ENCODE measurements at places on chromosomes 12 and 14.
A peak's percentile ranks its signal among the peaks of the same experiment; 100 is the strongest.

GRCh38 chr14:92846162-92846897, 52.2 kb downstream of the GOLGA5 start:
- no peak overlapping the region for H3K27ac ChIP-seq
- no peak overlapping the region for H3K4me3 ChIP-seq
- no peaks in the 10 kb centered on the region for H3K4me1 ChIP-seq
- no peak for DNase-seq
- no peaks in the 10 kb centered on the region for H3K36me3 ChIP-seq

GRCh38 chr12:51922146-51922545, 14.8 kb downstream of the ACVRL1 start:
- no peak overlapping the region for H3K4me3 ChIP-seq
- no peak for DNase-seq
- peaks cover 16% of the 10 kb centered on the region for H3K4me1 ChIP-seq
- no peaks in the 10 kb centered on the region for H3K36me3 ChIP-seq
- no peak overlapping the region for H3K27ac ChIP-seq

DNA sequence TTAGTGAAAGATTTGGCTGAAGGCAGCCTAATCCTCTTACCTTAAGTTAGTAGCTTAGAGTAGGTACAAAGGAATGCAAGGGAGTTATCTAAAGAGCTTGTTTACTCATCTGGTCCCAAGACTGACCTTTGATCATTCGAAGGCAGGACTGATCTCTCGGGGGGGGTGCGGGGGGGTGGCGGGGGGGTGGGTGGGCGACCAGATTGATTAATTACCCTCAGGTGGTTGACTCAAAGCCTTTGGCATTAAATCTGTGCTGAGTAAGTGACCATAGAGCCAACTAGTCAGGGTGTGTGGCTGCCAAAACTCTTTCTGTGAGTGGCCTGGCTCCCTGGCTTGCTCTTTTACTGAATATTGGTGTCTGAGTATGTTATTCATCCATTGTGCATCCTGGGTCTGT, 731.9 kb upstream of the FBXO33 start:
- H3K36me3 ChIP-seq = no peaks in the 10 kb centered on the region
- no peak overlapping the region for H3K27ac ChIP-seq
- no peak overlapping the region for H3K4me3 ChIP-seq
- H3K27me3 ChIP-seq = no peaks in the 10 kb centered on the region

- no peak for DNase-seq
- no peak overlapping the region for H3K27ac ChIP-seq
- no peaks in the 10 kb centered on the region for H3K27me3 ChIP-seq
These were observed 17.4 kb upstream of the TAS2R42 start for GRCh38 chr12:11204173-11204572.

GRCh38 chr12:68349921-68350606, 17.9 kb upstream of the MDM1 start:
- H3K4me3 ChIP-seq = no peak overlapping the region
- no peaks in the 10 kb centered on the region for H3K27me3 ChIP-seq
- H3K27ac ChIP-seq = no peak overlapping the region
- no peaks in the 10 kb centered on the region for H3K36me3 ChIP-seq
- H3K4me1 ChIP-seq = no peaks in the 10 kb centered on the region

- no peaks in the 10 kb centered on the region for H3K4me1 ChIP-seq
- peak; percentile 21 for DNase-seq
- H3K27ac ChIP-seq = no peak overlapping the region
- no peak overlapping the region for H3K4me3 ChIP-seq
These were observed 62.0 kb downstream of the NDUFA12 start for GRCh38 chr12:94941440-94941862.

DNA sequence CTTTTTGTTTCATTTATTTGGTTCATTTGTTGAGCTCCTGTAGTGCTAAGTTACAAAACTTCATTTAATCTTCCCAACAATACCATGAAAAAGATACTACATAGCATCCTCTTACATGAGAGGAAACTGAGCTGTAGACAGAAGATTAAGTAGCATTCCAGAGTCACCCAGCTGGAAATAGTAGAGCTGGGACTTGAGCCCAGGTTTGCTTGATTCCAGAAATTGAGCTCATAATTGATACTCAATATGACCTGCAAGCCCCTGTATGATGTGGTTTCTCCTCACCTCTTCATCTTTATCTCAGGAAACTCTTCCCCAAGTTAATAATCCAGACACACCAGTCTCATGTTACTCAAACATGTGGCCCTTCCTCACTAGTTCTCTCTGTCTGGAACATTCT, 87.0 kb upstream of the DAAM1 start:
- DNase-seq = no peak
- H3K27me3 ChIP-seq = no peaks in the 10 kb centered on the region
- H3K4me1 ChIP-seq = no peaks in the 10 kb centered on the region
- no peaks in the 10 kb centered on the region for H3K36me3 ChIP-seq
- H3K4me3 ChIP-seq = no peak overlapping the region

- H3K36me3 ChIP-seq = no peaks in the 10 kb centered on the region
- H3K4me3 ChIP-seq = no peak overlapping the region
- DNase-seq = no peak
These were observed 207.4 kb downstream of the TMEM132D start for GRCh38 chr12:129696405-129696804.

DNA sequence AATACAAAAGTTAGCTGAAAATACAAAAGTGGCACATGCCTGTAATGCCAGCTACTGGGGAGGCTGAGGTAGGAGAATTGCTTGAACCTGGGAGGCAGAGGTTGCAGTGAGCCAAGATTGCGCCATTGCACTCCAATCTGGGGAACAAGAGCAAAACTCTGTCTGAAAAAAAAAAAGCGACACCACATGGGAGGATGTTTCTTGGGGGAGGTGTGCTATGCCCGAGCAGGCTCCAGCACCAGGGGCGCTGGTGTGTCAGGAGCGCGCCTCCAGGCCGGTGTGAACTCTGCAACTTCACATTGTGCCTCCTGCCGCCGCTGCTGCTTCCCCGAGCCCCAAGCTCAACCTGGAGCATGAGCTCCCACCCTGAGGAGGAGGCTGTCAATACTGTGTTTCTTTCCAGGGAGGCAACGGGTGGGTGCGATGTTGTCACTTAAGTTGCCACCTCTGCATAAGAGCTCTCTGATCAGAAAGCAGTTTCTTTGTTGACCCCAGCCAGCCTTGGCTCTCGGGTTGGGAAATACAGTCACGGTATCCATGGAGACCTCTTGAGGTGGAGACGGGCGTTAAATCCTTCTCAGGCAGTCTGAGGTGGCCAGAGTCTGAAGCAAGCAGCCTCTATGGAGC, 18.9 kb downstream of the DEGS2 start:
- no peak overlapping the region for H3K4me3 ChIP-seq
- H3K4me1 ChIP-seq = peaks cover 3% of the 10 kb centered on the region
- H3K27me3 ChIP-seq = no peaks in the 10 kb centered on the region
- H3K36me3 ChIP-seq = no peaks in the 10 kb centered on the region
- H3K27ac ChIP-seq = no peak overlapping the region

DNA sequence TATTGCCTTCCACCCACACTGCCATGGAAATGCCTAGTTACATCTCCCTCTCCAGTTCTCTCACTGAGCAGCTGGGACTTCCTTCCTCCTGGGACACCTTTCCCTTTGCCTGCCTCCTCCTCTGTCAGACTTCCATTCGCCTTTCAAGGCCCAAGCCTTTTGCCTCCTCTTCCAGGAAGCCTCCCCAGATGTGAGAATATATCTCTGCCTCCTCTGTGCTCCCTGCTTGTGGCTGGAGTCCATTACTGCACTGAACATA, 3.1 kb downstream of the IFI27L2 start:
- no peaks in the 10 kb centered on the region for H3K27me3 ChIP-seq
- H3K4me3 ChIP-seq = no peak overlapping the region
- H3K36me3 ChIP-seq = no peaks in the 10 kb centered on the region
- no peaks in the 10 kb centered on the region for H3K4me1 ChIP-seq
- DNase-seq = no peak

- no peak for DNase-seq
- H3K36me3 ChIP-seq = no peaks in the 10 kb centered on the region
- H3K4me1 ChIP-seq = no peaks in the 10 kb centered on the region
- no peak overlapping the region for H3K27ac ChIP-seq
- no peak overlapping the region for H3K4me3 ChIP-seq
- no peaks in the 10 kb centered on the region for H3K27me3 ChIP-seq
These were observed 54.0 kb downstream of the MIPOL1 start for GRCh38 chr14:37251775-37252174.

DNA sequence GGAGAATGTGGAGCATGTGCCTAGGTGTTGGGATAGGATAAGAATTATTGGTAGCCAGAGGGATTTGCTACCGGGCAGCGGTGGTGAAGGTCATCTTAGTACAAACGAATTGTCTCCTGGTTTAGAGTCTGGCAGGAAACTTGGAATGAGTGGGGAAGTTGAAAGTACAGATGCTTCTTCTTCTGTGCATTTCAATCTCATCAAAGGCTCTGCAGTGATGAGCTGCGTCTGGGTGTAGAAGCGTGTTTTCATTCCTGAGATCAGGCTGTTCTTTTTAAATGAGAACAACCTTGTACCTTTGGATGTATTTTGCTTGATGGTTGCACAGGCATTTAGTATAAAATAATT, 2.1 kb downstream of the WNK1 start:
- DNase-seq = peak; percentile 41
- no peaks in the 10 kb centered on the region for H3K36me3 ChIP-seq
- H3K27ac ChIP-seq = peak overlapping the region; percentile 98
- H3K4me1 ChIP-seq = peaks cover 6% of the 10 kb centered on the region
- peak overlapping the region; percentile 73 for H3K4me3 ChIP-seq

- no peak overlapping the region for H3K27ac ChIP-seq
- H3K36me3 ChIP-seq = no peaks in the 10 kb centered on the region
- H3K4me3 ChIP-seq = no peak overlapping the region
- H3K4me1 ChIP-seq = no peaks in the 10 kb centered on the region
- no peak for DNase-seq
These were observed 165.2 kb downstream of the VRK1 start for GRCh38 chr14:96962337-96962736.

DNA sequence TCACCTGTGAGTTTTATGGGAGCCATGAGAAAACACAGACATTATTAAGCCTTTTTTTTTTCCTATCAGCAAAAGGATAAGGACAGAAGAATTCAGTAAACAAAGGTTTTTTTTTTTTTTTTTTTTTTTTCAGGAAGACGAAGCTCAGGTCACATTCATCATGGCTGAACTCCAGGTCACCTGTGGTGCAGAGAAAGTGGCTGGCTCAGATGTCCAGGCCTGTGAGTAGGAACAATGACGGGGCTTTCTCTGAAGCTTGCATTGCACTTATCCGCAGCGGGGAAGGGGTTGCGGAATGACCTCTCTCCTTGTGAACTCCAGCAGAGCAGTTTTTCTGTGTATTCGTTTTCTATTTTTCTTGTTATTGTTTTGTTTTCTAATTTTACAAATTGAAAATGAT, 759.6 kb upstream of the TMEM132C start:
- no peak for DNase-seq
- no peaks in the 10 kb centered on the region for H3K4me1 ChIP-seq
- H3K27me3 ChIP-seq = no peaks in the 10 kb centered on the region
- H3K27ac ChIP-seq = no peak overlapping the region
- no peak overlapping the region for H3K4me3 ChIP-seq

DNA sequence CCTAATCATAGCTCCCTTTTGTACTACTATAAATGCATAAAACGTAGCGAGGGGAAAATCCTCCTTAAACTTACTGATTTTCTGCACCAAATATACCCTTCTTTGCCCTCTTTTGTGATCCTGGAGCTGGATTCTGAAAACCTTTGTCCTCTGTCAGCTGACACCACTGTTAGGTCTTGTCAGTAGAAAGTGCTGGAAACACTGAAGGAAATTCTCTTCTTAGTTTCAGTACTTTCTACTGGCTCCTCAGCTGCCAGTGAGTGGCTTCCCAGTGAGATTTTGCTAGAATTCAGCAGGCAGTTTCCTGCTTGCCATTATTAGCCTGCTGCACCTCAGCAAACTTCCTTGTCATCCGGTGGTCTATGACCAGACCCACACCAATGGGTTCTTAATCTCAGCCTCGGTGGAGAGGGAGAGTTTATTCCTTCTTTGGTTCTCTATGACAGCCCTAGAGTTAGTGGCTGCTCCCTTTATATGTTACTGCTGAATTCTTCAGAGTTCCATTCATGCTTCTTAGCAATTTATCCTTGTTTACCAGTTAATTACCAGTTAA, 476.2 kb downstream of the FSCB start:
- H3K4me3 ChIP-seq = no peak overlapping the region
- DNase-seq = no peak
- H3K36me3 ChIP-seq = no peaks in the 10 kb centered on the region
- no peaks in the 10 kb centered on the region for H3K27me3 ChIP-seq

DNA sequence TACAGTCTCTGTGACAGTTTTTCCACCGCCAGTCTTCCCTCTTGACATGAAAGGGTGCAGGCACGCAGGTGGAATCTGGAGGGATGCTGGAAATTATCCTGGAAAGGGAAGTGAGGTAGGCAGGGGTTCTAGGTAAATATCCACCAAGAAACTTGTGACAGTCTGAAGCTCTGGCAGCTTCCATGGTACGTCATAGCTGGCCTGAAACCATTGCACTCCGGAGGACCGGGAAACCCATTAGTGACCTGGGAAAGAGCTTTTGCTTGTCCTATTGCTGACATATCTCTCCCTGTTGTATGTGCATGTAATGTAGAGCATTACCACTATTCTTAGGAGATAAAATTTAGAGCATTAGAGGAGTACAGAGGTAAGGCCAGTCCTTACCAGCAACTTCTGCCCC, 275.9 kb downstream of the EGLN3 start:
- no peak for DNase-seq
- no peak overlapping the region for H3K27ac ChIP-seq
- no peaks in the 10 kb centered on the region for H3K36me3 ChIP-seq
- no peak overlapping the region for H3K4me3 ChIP-seq

- H3K4me1 ChIP-seq = peaks cover 3% of the 10 kb centered on the region
- H3K36me3 ChIP-seq = no peaks in the 10 kb centered on the region
- DNase-seq = peak; percentile 25
- H3K27ac ChIP-seq = peak overlapping the region; percentile 38
- no peak overlapping the region for H3K4me3 ChIP-seq
These were observed 54.5 kb upstream of the HECTD1 start for GRCh38 chr14:31261859-31262731.

DNA sequence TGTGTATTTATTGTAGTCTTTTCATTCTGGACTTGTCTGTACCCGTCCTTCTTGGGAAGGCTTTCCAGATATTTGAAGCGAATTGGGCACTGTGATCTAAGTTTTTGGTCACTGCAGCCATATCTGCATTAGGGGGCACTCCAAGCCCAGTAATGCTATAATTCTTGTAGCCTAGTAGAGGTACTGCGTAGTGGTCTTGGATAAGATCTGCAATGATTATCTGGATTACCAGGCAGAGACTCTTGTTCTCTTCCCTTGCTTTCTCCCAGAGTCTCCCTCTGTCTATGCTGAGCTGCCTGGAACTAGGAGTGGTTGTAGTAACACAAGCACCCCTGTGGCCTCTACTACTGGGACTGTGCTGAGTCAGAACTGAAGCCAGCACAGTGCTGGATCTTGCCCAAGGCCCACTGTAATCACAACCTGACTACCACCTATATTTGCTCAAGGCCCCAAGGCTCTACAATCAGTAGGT, 30.0 kb downstream of the SLC38A2 start:
- no peaks in the 10 kb centered on the region for H3K36me3 ChIP-seq
- no peak overlapping the region for H3K4me3 ChIP-seq
- H3K27me3 ChIP-seq = no peaks in the 10 kb centered on the region
- DNase-seq = no peak
- no peak overlapping the region for H3K27ac ChIP-seq

DNA sequence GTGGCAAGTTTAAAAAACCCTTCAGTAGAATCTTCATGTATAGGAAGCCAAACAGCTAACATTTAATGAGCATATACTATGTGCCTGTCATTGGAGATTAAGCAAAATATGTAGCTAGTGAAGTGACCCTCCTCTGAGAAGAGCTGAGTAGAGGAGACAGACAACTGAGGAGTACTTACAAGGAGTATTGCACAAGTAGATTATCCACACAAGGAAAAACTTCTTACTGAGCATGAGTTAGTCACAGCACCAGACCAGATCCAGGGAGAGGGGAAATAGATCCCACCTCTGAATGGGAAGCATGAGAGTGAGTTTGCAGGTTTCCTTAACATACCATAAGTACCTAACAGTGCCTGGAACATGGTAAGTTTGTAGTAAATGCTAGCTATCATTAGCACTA, 33.0 kb downstream of the FRMD6 start:
- H3K36me3 ChIP-seq = no peaks in the 10 kb centered on the region
